ENCODE measurements at places on chromosomes 3 and 15.

- peak; percentile 42 for DNase-seq
Observed at GRCh38 chr3:30751610-30752299, 142.7 kb downstream of the GADL1 start.

DNA sequence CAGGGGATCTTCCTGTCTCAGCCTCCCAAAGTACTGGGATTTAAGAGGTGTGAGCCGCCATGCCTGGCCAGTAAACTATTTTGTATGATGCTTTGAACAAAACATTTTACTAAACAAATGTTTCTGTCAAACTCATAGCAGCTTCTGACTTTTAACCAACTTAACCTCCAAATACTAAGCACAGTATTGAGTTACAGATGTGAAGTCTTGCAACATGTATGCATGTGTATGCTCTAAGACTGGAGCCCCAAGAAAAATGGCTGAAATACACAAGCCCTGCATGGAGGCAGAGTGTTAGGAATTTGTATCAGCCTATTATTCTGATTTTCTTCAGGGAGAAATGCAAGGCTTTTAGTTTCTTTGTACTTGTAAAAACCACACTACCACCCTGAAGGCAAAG, 137.1 kb downstream of the CBLB start:
- no peak for DNase-seq

- no peak for DNase-seq
Observed at GRCh38 chr15:79661411-79661810, 229.3 kb downstream of the MINAR1 start.

DNA sequence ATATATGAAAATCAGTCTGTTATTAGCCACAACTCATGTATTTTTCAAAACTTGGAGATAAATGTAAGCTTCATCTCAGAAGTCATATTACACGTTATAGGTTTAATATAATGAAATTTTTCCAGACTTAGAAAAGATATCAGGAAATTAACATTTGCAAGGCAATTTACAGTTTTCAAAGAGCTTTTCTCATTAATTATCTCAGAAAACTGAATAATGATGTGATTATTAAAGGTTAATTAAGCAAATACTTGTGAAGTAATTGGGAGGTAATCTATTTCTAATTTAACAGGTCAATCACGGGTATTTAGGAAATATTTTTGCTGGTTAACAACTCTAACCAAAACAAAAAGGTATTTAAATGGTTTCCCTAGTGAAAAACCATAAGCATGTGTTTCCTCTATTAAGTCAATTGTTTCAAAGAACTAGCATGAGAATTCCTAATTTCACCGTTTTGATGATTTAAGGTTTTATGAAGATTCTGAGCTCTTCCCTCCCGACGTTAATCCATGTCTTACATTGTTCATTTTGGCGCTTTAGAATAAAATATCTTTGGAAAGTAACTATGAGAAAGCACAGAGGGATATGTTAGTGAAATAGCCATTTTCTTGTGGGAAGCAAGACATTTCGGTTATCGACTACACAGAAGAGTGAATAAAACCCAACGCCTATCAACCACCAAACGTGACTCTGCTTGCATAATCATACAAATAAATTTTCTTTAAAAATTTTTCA, 1.5 kb upstream of the NEO1 start:
- no peak for DNase-seq

DNA sequence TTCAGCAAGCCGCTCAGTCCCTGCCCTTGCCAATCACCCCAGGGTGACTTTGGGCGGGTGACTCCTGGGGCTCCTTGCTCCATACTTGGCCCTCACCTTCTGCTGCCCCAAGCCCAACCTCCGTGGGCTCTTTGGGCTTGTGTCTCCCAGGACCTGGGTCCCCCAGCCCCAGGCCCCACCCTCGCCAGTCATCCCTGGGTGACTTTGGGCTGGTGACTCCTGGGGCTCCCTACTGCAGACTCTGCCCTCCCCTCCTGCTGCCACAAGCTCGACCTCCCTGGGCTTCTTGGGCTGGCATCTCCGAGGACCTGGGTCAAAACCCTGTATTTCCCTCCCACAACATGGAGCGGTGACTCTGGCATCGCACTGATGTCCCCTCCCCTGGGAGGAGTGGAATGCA, 151.5 kb downstream of the GOLGA6L4 start:
- no peak for DNase-seq

- DNase-seq, result no peak
Observed at GRCh38 chr3:196311-197148, at the start of gene CHL1. Gene CHL1, plus strand, starts transcription at chr3:196763. Its CDS starts 123,014 bp downstream, at chr3:319777.

GRCh38 chr3:36013425-36013824, 366.9 kb upstream of the STAC start:
- no peak for DNase-seq

GRCh38 chr15:77475898-77476297, 55.2 kb downstream of the HMG20A start:
- DNase-seq, result no peak

DNA sequence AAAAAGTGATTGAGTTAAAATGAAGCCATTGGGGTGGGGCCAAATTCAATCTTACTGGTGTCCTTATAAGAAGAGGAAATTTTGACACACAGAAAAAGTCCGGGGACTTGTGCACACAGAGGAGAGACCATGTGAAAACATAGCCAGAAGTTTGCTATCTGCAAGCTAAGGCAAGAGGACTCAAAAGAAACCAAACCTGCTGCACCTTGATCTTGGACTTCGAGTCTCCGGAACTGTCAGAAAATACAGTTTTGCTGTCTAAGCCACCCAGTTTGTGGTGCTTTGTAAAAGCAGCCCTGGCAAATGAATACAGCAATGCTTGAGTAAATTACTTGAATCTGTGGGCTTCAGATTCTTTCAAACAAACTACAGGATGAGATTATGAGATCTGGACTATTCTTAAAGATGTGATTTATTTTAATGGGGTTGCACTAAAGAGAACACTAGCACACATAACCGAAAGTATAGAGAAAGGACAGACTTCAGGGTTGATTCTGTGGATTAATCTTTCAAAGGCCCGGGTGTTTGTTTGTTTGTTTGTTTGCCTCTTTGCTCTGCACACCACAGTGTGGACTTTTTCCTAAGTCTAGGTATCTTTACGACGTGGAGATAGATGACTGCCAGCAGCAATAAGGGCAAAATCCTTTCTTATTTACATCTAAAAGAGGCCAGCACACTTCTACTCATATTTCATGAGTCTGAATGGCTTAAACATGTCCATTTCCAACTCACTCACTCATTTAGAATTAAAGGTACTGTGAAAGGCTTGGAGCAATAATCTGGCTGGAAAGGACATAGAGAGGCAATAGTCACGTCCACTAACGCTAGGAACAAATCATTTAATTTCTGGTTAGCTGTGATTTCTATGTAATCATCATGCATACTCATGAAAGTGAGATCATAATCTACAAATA, 53.9 kb upstream of the SSR3 start:
- DNase-seq, result no peak

DNA sequence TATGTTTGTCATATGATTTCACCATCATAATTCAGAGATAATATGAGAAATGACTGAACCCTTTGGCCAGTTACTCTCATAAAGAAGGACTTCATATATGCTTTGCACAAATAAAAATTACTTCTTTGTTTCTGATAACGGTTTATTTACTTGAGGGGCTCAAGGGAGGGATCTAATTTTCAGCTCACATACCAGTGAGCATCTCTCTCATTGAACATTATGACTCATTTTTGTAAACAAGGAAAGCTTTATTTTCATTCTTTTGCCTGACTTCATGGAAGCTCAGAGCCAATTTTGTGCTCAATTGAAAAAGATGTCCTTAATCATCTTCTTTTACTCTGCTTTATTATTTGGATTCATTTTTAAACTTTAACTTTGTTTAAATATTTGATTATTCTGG, 5.8 kb downstream of the NLGN1 start:
- DNase-seq, result no peak
